HuH-7.5 (cell line): ENCODE measurements at places on chromosomes 12 and 14.

DNA sequence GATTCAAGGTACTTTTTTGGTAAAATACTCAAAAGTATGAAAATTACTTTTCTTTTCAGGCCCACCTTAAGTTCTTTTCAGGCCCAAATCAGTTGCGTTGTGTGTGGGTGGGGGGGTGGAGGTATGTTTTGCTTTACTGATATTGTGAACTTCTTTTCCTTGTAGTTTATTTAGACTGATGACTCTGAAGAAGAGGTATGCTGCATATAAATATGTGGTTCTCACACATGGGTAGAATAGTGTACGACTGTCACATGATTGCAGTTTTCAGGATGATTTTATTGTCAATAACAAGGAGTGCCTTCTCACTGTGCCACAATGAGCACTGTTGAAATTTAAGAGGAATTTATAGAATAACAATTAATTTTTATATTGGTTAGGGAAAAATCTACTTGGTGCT, 166.6 kb upstream of the ATP2B1 start:
- DNase-seq = no peak

GRCh38 chr14:92397150-92397952, 74.4 kb downstream of the SLC24A4 start:
- DNase-seq = no peak

DNA sequence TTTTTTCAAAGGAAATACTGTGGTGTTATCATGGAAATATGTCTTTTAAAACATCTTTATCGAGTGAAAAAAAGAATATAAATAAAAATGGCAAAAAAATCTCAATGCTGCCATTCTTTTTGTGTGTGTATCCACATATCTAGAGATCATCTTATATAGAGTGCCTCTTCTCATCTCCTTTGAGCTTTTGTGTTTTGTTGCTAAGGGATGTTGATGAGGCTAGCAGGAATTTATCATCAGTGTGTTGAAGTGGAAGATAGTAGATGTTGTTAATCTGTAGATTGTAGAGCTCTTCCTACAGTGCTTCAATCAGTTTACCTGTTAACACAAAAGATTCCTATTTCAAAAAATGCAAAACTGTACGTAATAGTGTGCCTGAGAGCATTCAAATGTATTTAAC, 1738.0 kb upstream of the SEL1L start:
- DNase-seq = no peak

- no peak for DNase-seq
Observed at GRCh38 chr14:64815257-64815656, 64.5 kb downstream of the SPTB start.
